ENCODE measurements at places on chromosomes 11 and 22.

DNA sequence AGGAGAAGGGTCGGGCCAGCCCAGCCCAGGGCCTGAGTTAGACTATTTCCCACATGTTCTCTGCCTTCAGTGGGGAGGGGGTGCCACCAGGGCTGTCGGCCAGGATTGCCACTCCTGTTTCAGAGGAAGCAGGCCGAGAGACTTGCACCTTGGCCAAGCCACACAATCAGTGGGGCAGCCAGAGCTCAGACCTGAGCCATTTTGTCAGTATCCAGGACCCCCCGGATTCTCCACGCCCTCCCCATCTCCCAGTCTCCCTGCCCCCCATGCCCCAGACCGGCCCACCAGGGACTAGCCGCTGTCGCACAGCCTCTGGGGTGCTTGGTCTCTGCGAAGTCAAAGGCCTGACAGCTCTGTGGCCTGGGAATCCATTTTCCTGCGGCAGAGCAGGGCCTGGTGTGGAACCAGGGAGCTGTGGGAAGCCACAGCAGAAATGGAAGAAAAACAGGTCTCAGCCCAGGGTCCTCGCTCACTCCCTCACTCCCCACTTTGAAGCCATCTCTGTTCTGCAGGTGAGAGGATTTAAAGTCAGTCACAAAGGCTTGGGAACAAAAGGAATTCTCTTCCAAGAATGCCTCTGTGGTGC is 25.5 kb upstream of the MGAT3 start:
- no peak for DNase-seq

GRCh38 chr11:128231845-128232410 is 355.4 kb downstream of the ETS1 start:
- peak; percentile 22 for DNase-seq

GRCh38 chr22:49203091-49203858 is 624.4 kb downstream of the BRD1 start:
- DNase-seq = no peak

DNA sequence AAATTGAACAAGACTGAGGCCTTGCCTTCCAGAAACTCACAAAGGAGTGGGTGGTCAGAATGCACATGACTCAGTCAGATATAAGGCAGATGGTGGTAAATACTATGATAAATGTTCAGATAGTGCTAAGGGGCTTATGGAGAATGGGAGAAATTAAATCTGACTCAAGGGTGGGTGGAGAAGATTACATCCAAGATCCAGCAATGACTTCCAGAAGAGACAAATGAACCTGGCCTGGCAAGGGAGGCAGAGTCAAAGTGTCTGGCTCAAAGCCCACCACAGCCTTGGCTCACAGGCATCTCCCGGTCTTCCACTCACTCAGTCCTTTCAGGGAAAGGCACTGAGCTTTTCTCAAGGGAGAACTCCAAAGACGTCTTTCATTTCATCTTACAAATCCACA is 6.1 kb upstream of the ZBTB16 start:
- DNase-seq = no peak

Data from M059J (cell line).